Esophagus squamous epithelium (tissue), 5 donors: ENCODE measurements at places on chromosomes 5 and 9. TPM values are rescaled to one million over a fixed set of nuclear protein-coding genes. Genes with fewer than 3 reads are reported as not detected.
A peak's percentile ranks its signal among the peaks of the same experiment; 100 is the strongest.

The CSF2 gene
- not detected for total RNA-seq

The PPP3R2 gene
- not detected for total RNA-seq

The FOXD4L4 gene
- not detected for total RNA-seq

The YTHDC2 gene
- 33.4 TPM for total RNA-seq

DNA sequence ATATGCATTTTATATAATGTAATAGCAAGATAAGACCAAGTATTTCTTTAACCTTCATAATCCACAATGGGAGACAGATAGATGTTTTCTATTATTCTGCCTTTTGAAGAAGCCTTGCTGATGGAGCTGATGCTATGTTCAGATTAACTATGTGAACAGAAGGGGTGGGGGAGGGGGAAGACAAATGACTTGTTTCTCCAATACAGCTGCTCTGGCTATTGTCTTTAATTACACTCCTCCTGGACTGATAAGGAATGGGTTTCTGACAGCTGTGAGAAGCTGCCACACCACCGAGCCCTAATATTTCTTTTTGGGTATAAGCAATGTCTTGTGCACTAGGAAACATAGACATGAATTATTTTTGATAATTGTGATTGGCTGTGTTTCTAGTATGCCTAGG lies 62.0 kb downstream of the CAVIN4 start:
- no peaks in the 10 kb centered on the region for H3K36me3 ChIP-seq
- H3K4me3 ChIP-seq = no peak overlapping the region
- no peaks in the 10 kb centered on the region for H3K4me1 ChIP-seq
- H3K27ac ChIP-seq = no peak overlapping the region
- no peaks in the 10 kb centered on the region for H3K27me3 ChIP-seq

DNA sequence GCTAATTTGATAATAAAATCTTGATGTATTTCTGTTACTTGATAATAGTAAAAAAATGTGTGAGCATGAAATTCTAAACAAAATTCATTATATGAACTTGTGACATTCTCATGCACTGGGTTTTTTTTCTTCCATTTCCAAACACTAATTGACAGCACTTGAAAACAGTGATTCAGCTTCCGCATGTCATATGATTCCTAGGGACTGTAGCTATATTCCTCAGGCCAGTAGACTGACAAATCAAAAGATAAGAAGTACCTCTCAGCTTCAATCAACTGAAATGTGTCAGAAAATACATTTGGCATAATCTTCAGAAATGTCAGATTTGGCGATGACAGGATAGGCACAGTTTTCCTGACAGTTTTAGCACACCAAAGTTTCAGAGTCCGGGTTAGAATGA lies 52.5 kb downstream of the EFNA5 start:
- no peak for DNase-seq
- H3K27ac ChIP-seq = no peak overlapping the region
- no peaks in the 10 kb centered on the region for H3K36me3 ChIP-seq
- H3K4me3 ChIP-seq = no peak overlapping the region
- H3K4me1 ChIP-seq = no peaks in the 10 kb centered on the region

- H3K27me3 ChIP-seq = no peaks in the 10 kb centered on the region
- no peak for DNase-seq
- peak overlapping the region; percentile 87 for H3K4me3 ChIP-seq
- H3K4me1 ChIP-seq = peaks cover 62% of the 10 kb centered on the region
- H3K27ac ChIP-seq = peak overlapping the region; percentile 98
Measured at GRCh38 chr9:124871156-124871561, 9.2 kb downstream of the ARPC5L start.

DNA sequence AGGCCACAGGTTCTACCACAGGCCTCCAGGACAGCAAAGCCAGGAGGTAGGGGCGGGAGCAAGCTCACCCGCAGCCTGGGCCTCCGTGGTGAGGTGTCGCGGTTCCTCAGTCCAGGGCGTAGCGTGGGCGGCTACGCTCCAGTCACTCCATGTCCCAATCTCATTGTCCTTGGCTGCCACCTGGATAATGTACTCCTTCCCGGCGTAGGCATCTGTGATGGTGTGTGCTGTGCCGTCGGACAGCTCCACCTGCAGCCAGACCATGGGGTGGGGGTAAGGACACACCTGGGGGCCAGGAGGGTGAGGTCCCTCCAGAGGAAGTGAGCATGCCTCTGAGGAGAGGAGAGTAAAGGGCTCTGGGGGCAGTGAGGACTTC lies 29.8 kb upstream of the ENHO start:
- no peaks in the 10 kb centered on the region for H3K36me3 ChIP-seq
- H3K27me3 ChIP-seq = peaks cover 27% of the 10 kb centered on the region
- no peak overlapping the region for H3K4me3 ChIP-seq

DNA sequence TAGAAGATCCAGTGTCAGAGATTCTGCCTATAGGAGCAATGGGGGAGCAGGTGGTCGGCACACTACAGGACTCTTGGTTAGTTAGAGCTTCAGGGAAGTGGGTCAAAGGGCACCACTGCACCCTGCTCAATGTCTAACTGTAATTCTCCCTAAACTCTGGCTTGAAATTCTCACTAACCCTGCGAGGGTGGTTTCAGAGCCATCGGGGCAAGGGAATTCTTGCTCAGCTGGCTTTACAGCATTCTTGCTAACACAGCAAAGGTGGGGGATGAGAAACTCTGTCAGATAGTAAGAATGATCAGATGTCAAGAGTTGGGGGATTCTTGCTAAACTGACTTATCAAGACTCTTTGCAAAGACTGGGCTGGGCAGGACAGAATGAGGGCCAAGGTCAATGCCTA lies 4.7 kb upstream of the ZNF354C start:
- no peak for DNase-seq
- no peak overlapping the region for H3K4me3 ChIP-seq
- no peaks in the 10 kb centered on the region for H3K36me3 ChIP-seq
- peaks cover 4% of the 10 kb centered on the region for H3K4me1 ChIP-seq
- H3K27ac ChIP-seq = no peak overlapping the region

DNA sequence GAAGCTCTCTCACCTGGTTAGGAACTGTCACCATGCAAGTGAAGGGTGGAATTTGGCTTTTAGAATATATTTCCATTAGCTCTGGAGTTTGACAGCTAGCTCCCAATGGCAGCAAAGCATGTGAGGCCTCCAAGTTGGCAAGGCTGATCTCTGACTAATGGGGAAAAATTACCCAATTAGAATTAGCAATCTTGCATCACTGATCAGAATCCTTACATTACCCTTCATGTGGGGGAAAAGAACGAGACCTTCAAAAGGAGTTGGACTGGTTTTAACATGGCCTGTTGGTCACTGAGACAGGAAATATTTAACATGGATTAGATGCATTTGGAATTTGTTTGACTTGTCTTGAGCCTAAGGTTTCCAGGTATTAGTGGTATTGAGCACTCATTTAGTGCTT lies 192.3 kb upstream of the GDNF start:
- H3K4me1 ChIP-seq = no peaks in the 10 kb centered on the region
- no peak for DNase-seq
- no peak overlapping the region for H3K4me3 ChIP-seq

DNA sequence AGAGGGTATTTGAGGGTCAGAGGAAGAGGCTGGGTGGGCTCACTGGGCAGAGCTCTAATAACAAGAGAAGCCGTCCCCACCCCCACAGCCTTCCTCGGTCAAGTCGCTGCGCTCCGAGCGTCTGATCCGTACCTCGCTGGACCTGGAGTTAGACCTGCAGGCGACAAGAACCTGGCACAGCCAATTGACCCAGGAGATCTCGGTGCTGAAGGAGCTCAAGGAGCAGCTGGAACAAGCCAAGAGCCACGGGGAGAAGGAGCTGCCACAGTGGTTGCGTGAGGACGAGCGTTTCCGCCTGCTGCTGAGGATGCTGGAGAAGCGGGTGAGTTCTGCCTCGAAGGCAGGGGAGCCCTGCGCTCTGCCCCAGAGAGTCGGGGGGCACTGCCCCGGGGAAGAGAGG lies 21.6 kb upstream of the RARS1 start:
- H3K27ac ChIP-seq = no peak overlapping the region
- peaks cover 53% of the 10 kb centered on the region for H3K36me3 ChIP-seq
- no peaks in the 10 kb centered on the region for H3K4me1 ChIP-seq
- H3K4me3 ChIP-seq = no peak overlapping the region
- DNase-seq = no peak
- H3K27me3 ChIP-seq = no peaks in the 10 kb centered on the region

DNA sequence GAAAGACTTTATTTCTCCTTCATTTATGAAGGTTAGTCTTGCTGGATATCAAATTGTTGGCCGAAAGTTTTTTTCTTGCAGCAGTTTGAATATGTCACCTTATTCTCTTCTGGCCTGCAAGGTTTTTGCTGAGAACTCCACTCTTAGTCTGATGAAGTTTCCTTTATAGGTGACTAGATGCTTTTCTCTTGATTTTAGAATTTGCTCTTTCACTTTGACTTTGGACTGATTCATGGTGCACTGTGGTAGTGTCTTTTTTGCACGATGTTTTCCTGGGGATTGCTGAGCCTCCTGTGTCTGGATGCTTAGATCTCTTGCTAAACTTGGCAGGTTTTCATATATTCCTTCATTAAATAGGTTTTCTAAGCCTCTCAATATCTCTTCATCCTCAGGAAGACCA lies 12.4 kb downstream of the AHRR start:
- H3K36me3 ChIP-seq = no peaks in the 10 kb centered on the region
- no peaks in the 10 kb centered on the region for H3K4me1 ChIP-seq
- H3K27me3 ChIP-seq = peaks cover 6% of the 10 kb centered on the region
- no peak overlapping the region for H3K4me3 ChIP-seq

- no peak for DNase-seq
- no peak overlapping the region for H3K4me3 ChIP-seq
- H3K27ac ChIP-seq = peak overlapping the region; percentile 3
- peaks cover 8% of the 10 kb centered on the region for H3K4me1 ChIP-seq
- no peaks in the 10 kb centered on the region for H3K36me3 ChIP-seq
Measured at GRCh38 chr9:35649431-35650340, 1.0 kb downstream of the SIT1 start.

- H3K4me1 ChIP-seq = no peaks in the 10 kb centered on the region
- H3K4me3 ChIP-seq = no peak overlapping the region
- DNase-seq = no peak
Measured at GRCh38 chr9:138097501-138097991, 220.0 kb downstream of the CACNA1B start.

DNA sequence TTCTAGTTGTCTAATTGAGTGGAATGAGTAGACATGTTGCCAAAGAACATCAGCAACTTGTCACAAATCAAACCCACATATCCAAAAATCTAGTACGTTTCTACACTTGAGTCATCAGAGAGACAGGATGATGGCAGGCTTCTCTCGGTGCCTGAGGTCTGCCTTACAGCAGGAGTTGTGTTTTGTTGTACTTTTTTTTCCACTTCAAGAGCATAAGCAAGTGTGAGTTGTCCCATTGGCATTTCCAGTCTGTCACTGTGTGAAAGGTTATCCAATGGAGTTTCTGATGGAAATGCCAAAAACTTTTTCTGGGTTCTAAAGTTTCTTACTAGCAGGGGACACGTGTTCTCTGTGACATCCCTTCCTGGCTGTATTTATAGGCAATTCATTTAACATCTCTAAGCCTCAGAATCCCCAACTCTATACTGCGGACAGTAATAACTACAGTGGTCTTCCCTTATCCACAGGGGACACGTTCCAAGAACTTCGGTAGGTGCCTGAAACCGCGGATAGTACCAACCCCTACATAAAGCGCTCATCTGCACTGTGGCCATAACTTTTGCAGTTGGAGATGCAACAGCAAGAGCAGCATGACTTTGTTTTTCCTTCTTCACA lies 246.5 kb downstream of the SYK start:
- no peak overlapping the region for H3K27ac ChIP-seq
- no peaks in the 10 kb centered on the region for H3K36me3 ChIP-seq

DNA sequence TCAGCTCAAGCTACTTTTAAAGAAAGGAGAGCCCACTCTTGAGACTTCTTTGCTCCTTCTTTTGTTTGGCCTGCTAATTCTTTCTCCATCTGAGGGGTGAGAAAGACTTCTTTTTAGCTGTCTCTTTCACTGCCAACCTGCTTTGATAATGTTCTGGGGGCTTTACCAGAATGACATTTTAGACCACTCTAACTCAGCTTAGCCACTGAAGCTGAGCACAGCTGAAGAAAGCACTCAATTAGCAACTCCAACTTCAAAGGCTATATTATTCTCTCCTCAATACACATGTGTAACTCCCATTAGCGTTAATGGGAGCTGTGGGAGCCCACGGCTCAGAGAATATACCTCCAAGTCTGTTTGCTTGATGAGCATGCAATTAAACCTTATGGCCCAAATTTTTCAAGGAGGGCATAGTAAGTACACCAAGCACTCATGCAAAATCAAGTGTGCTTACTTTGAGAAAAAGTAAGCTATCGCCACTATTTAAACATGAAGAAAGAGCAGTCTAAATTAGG lies 815.4 kb upstream of the DMAC1 start:
- H3K4me3 ChIP-seq = no peak overlapping the region
- DNase-seq = no peak
- no peaks in the 10 kb centered on the region for H3K4me1 ChIP-seq
- H3K36me3 ChIP-seq = no peaks in the 10 kb centered on the region
- no peaks in the 10 kb centered on the region for H3K27me3 ChIP-seq
- H3K27ac ChIP-seq = no peak overlapping the region

GRCh38 chr5:181168595-181169118 lies 21.3 kb downstream of the OR2V2 start:
- H3K4me1 ChIP-seq = peaks cover 5% of the 10 kb centered on the region
- no peak overlapping the region for H3K27ac ChIP-seq
- H3K36me3 ChIP-seq = no peaks in the 10 kb centered on the region
- no peak overlapping the region for H3K4me3 ChIP-seq

DNA sequence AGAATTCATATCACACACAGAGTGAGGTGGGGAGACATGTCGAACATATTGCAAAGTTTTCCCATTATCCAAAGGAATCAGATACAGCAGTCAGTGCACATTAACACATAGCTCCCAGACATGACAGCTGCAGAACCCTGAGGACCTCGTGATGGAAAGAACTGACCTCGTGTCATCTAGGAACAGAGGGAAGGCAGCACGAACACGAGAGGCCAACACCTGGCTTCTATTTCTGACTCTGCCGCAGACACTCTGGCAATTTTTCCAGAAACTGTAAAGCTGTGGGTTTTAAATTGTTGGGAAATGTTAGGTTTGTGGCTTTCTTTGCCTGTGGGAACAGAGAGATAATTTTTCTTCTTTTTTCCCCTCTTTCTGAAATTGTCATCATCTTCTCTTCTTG lies 315.0 kb upstream of the PIK3R1 start:
- DNase-seq = no peak
- H3K27ac ChIP-seq = no peak overlapping the region
- H3K27me3 ChIP-seq = no peaks in the 10 kb centered on the region
- H3K36me3 ChIP-seq = no peaks in the 10 kb centered on the region
- H3K4me1 ChIP-seq = peaks cover 2% of the 10 kb centered on the region
- H3K4me3 ChIP-seq = no peak overlapping the region

DNA sequence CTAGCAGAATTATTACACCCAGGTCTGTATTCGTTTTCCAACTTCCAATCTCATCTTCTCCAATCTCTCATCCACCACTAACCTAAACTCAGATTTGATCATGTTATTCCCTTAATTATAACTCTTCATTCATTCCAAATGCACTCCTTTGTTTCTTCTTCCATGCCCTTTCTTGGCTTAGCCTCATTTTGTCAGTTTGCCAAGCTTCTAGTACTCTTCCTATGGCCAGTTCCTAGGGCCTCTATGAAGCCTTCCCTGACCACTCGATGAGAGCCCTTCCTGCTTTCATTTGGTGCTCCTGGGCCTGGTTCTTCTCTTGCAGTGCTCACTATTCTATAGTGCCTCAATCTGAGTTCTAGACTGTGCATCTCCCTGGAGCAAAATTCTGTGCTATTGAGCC lies 5.8 kb downstream of the FAM219A start:
- DNase-seq = no peak
- H3K27me3 ChIP-seq = no peaks in the 10 kb centered on the region
- H3K27ac ChIP-seq = no peak overlapping the region
- no peak overlapping the region for H3K4me3 ChIP-seq
- H3K4me1 ChIP-seq = peaks cover 21% of the 10 kb centered on the region
